ENCODE measurements at places on chromosomes 11 and 22.

GRCh38 chr11:62646825-62647608 lies 604 bp upstream of the GANAB start:
- no peak for DNase-seq

- peak; percentile 57 for DNase-seq
Measured at GRCh38 chr11:44223238-44223637, 86.7 kb downstream of the ALX4 start.

DNA sequence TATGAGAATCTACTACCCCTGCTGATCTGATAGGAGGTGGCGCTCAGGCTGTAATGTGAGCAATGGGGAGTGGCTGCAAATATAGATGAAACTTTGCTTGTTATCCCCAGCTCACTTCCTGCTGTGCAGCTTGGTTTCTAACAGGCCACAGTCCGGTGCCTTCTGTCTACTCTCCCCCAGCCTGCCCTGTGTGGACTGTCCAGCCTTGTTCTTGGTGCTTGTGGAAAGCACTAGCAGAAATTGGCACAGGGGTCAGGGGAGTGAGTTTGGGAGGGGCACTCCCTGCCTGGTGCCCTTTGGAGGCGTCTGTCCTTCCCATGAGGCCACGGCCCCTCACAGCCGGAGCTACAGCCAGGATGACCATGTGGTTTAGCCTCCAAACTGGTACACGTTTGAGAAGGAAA lies 14.3 kb downstream of the MOV10L1 start:
- no peak for DNase-seq

DNA sequence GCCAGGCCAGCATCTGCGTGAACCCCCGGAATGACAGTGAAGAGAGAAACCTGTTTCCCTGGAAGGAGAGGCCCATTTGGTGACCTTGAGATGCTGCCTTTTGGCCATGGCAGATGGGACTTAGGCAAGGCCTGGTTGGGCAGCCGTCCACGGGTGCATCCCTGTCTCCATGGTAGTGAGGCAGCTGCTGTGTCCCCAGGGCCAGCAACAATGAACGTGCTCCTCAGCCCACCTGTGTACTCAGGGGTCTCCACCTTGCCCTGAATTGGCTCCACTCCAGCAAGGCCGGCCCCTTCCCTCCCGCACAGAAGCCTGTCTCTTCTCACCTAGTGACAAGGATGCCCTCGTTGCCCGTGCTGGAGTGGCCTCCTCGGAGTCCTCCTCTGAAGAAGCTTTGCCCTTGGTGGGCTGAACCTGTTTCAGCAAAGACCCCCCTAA lies 441.1 kb downstream of the TBC1D22A start:
- DNase-seq, result no peak

DNA sequence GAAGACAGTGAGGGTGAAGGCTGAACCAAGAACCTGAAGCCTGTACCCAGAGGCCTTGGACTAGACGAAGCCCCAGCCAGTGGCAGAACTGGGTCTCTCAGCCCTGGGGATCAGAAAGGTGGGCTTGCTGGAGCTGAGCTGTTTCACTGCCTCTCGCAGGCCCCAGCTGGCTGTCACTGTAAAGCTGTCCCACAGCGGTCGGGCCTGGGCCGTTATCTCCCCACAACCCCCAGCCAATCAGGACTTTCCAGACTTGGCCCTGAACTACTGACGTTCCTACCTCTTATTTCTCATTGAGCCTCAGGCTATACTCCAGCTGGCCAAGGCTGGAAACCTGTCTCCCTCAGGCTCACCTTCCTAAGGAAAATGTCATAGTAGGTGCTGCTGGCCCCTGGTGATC lies 4.1 kb downstream of the PPP1CA start:
- no peak for DNase-seq

DNA sequence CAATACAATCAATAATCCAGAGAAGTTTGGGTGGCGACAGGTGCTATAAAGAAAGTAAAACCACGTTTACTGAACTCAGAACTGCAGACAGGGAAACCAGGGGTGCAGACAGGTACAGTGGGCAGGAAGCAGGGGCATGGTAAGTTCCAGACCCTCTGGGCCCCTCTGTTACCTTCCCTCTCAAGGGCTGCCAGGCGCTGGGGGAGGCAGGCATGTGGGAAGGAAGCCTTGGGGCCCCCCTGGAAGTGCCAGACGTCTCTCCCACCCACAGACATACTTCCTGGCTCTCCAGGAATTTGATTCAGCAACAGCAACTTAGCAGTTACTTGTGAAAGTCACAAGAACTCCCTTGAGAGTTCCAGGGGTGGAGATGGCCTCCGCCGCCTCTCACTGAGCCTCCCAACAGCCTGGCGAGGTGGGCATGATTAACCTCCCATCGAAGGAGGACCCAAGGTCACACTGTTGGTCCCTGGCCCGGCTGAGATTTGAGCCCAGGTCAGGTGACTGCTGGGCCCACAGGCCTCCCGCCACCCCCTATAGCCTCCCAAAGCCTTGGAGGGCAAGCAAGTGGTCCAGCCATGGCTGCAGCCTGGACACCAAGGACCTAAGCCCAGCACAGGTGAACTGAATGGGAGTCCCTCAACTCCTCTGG lies 14.1 kb upstream of the TSKU start:
- DNase-seq, result peak; percentile 43

- peak; percentile 43 for DNase-seq
Measured at GRCh38 chr22:33328789-33329296, 270.7 kb upstream of the SYN3 start.

DNA sequence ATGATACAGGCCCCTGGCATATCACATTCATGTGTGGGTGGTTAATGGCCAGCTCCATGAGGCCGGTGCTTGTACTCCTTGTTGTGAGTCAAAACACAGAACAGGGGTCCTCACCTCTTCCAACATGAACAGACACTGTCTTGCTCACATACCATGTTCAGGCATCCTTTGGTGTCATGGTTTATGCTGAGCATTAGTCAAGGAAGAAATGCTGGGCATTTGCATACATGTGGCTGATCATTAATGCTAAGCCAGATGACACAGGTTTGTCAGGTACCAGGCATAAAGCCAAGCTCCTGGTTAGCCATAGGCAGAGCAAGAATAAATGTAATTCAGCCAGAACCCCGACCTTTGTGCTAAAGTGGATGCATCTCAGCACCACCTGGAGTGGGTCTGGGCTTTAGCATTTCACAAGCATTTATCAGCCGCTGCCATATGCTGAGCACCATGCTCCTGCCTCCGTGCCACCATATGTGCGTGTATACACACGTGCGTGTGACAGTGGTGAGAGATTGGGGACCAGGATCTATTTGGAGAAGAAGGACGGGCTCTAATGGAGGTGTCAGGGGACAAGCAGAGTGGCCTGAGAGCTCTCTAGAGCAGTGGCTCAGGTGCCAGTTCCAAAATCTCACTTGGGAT lies 55.0 kb downstream of the MICAL2 start:
- DNase-seq, result no peak

DNA sequence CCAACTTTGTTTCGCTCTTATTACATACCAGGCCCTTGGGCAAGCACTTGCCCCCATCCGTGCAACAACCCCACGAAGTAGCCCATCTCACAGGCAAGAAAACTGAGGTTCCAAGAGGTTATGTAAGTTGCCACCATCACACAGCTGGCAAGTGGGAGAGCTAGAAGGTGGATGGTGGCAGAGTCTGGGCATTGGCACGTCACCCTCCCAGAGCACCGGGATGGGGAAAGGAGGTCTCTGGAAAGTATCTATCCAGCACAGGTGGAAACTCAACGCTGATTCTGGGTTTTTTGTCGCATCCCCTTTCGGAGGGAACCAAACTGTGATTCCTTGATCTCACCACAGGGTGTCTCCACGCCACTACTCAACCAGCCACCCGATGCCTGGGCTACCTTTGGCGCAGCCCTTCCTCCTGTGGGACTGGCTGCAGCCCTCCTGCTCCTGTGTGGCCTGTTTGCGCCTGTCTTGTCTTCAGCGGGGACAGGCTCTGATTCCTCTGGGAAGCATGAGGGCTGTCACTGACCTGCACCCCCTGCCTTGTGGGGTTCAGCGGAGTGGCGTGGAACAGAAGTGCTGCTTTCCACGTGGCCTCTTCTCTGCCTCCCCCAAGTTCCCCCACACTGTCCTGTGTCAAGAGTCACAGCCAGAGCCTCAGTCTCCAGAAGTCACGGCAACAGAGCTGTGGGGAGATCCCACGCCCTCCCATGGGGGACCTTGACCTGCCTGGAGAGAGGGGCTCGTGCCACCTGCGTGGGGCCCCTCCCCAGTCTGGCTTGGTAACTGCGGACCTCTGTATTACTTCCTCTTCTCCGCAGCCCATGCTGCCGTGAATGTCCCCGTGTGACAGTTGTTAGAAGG lies 34.4 kb upstream of the TRIM29 start:
- DNase-seq, result peak; percentile 83

DNA sequence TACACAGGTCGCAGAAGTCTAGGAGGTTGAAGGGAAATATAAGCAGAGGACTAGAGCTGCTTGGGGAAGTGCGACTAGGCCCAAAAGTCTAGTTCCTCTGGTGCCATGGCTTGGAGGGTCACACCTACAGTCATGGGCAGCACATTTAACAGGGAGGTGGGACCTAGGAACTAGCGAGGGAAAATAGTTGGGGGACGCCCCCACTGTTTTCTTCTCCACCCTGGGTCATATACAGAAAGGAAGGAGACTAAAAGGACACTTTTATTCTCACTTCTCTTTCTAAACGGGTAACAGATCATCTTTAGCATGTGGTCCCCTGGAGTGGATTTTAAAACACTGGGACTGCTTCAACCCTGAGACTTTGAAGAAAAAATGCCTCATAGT lies 16.6 kb downstream of the APIP start:
- DNase-seq, result no peak

GRCh38 chr11:43419460-43419859 lies 60.7 kb downstream of the TTC17 start:
- peak; percentile 11 for DNase-seq

DNA sequence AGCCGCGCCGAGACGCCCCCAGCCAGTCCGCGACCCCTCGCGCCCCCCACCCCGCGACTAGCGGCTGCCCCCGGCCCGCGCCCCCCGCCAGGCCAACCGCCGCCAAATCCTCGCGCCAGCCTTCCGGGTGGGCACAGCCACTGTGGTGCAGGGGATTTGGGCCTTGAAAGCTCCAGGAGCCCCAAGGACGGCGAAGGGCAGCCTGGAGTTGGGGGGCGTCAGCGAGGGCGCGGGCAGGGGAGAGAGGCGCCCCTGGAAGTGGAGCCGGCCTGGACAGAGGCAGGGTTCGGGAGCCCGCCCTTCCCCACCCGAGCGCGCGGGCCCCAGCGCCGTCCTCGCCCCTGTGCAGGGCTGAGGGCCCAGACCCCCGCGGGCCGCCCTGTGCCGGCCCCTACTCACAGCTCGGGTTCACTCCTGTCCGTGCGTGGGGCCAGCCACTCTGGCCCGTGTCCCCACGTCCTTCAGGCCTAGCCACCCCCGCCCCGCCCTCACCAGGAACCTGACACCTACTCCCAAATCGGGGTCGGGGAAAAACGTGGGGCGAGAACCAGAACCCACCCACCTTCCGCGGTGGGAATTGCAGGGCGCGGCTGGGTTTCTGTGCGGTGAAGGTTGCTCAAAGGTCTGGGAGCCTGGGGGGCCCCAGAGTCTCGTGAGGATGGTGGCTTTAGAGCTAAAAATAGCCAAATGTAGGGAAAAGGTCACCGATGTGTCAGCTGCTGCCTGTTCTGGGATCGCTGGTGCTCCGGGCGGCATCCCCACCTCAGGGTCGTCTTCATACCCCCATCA lies at the start of gene CPT1B:
CPT1B (minus strand) TSS at position 441 of the 789 bp plus-strand sequence. CDS start 512 bp downstream, outside the sequence.
- DNase-seq, result peak; percentile 68

- no peak for DNase-seq
Measured at GRCh38 chr11:3184732-3185347, 19.7 kb upstream of the OSBPL5 start.

- peak; percentile 95 for DNase-seq
Measured at GRCh38 chr22:31749636-31750364, at the start of gene PRR14L. TSS of gene PRR14L (minus strand) at chr22:31750132. CDS start at chr22:31738860, 11,272 bp downstream.

DNA sequence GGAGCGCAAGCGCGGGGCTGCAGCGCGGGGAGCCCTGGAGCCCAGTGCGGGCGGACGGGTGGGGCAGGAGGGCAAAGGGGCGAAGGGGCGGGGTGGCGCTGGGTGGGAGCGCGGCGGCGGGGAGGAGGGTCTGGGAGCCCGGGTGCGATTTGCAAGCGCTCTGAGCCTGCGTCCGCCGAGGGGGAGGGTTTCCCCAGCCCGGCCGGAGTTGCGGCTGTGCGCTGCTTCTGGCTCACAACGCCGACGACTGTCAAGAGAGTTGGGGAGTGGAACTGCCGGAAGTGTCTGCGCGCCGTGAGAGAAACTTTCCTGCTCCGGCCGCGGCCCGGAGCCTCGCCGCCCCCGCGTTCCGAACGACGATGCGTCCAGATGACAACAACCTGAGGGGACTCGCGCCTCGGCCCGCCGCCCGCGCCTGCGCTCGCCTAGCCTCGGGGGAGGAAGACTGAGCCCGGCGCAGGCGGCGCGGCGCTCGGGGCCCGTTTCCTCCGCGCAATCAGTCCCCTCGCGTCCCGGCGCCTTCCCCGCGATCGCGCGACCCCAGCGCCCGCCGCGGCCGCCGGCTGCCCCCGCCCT lies at the start of gene ARHGAP42:
ARHGAP42 (plus strand) TSS at position 235 of the 576 bp plus-strand sequence. CDS start 391 bp downstream, outside the sequence.
- DNase-seq, result peak; percentile 65

DNA sequence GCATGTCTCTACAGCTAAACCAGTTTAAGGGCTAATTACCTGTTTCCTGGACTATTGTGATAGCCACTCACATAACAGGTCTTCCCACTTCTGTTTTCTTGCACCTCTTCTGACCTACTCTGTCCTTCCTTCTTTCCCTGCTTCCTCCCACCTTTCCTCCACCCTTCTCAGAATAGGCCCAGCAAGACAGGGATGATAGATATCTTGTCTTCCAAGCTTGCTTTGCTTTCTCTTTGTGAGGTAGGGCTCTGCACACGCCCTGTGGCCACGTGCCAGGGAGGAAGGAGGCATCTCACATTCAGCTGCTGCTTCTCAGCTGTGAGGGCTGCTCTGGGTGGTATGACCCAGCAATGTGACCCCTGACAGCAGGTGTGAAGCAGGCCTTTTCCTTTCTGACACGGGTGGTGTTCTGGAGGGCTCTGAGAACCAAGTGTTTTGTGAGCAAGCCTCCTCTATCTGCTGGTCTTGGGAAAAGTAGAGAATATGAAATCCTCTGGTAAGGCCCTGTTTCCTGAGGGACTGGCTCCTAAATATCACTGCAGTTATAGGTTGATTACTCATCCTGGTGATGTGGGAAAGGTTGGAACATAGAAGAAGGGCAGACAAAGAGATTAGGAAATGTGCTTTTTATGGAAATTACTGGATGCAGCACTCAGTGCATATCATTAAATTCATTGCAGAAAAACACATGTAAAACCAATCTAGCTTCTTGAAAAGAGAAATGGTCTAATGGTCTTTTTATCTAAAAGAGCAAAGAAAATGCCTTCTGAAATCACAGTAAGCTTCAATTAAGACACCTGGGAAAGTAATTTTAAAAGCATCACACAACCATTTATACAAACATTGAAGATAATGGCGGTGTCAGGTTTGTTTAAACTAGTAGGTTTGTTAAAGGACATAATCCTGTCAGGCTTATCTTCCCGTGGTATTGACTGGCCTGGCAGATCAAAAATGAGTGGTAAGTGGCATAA lies 8.5 kb downstream of the AMOTL1 start:
- no peak for DNase-seq

Measured in hepatic stellate cell (primary cell).